ENCODE measurements at places on chromosomes 12 and 14. TPM values are rescaled to one million over a fixed set of nuclear protein-coding genes. Genes with fewer than 3 reads are reported as not detected.

WNT1 gene
- not detected for total RNA-seq

RBMS2 gene
- total RNA-seq, result 58.3 TPM

SLC24A4 gene
- total RNA-seq, result 0.05 TPM

POTEM gene
- total RNA-seq, result not detected

INSM2 gene
- total RNA-seq, result not detected

DNA sequence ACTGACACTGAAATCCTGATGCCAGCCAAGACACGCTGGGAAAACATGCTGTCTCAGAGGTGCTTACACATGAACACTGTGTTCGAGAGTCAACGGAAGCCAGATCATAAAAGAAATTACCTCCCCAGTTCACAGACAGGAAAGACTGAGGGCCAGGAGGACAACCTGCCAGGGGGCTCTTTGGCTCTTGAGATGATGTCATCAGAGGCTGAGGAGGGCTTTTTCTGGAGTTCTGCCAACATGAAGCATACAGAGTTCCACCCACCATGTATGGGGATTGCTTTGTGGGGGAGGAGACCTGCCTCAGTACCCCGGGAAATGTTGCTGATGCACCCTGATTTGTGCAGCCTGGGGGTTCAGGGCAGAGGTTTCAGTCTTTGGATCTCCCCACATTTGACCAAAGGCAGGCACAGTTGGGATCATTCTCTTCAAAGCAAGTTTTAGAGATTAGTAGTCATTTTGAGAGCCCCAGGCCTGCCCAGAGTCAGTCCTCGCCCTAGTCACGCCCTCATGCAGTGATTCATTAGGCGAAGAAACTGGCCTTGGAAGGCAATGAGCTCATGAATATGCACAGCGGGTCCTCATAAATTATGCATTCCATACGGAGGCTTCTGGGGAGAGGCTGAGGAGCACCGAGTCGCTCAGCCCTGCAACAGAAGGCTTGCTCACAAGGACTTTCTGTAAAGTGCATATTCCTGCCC is 34.9 kb upstream of the EML1 start:
- H3K36me3 ChIP-seq, result no peaks in the 10 kb centered on the region
- H3K27me3 ChIP-seq, result no peaks in the 10 kb centered on the region
- DNase-seq, result no peak
- no peak overlapping the region for H3K27ac ChIP-seq
- H3K4me1 ChIP-seq, result peaks cover 22% of the 10 kb centered on the region
- no peak overlapping the region for H3K4me3 ChIP-seq

DNA sequence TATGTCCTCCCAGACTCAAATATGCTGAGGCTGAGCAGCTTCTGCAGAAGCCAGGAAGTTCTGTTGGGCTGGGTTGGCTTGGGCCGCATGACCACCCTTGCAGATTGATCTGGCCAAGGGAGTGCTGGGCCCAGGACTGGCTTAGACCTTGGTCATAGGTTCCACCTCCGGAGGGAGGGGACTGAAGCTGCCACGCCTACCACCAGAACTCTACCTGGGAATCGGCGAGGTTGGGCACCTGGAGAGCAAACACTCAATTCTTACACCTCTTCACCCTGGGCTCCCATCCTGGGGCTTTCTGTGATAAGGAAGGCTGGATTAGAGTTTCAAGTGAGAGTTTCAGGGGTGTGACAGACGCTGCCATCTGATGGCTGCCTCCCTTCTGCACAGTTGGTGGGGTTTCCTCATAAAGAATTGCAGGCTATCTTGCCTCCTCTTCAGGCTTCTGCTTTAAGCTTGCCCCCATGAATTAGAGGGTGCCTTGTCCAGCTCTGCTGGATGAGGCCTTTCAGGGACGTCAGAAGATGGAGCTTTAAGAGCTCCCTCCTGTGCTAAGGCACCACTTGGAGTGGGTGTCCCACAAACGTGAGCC is 5.8 kb downstream of the SLC24A4 start:
- no peaks in the 10 kb centered on the region for H3K27me3 ChIP-seq
- H3K27ac ChIP-seq, result no peak overlapping the region
- DNase-seq, result no peak
- no peak overlapping the region for H3K4me3 ChIP-seq
- no peaks in the 10 kb centered on the region for H3K36me3 ChIP-seq
- H3K4me1 ChIP-seq, result no peaks in the 10 kb centered on the region

DNA sequence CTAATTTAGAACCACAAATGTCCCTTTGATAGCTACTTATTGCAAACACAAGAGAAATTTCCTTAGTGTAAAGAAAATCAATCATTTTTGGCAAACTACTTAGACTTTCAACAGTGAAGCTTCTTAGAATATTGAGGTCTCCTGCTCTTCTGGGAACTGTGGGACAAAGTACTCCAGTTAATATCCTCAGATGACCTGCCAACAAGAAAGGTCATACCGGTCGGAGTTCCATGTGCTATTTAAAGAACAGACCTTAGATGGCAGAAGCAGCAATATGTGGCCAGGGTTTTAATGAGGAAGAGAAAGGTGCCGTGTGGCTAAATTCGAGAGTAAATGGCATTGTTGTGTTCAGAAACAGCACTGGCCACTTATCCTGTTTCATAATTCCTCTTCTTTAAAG is 114.7 kb upstream of the AMIGO2 start:
- H3K4me1 ChIP-seq, result peaks cover 6% of the 10 kb centered on the region
- H3K27ac ChIP-seq, result no peak overlapping the region

- H3K36me3 ChIP-seq, result peaks cover 14% of the 10 kb centered on the region
- no peaks in the 10 kb centered on the region for H3K27me3 ChIP-seq
- no peak overlapping the region for H3K27ac ChIP-seq
- no peak overlapping the region for H3K4me3 ChIP-seq
- DNase-seq, result no peak
Measured at GRCh38 chr12:15984097-15984800, 73.1 kb downstream of the DERA start.

- no peaks in the 10 kb centered on the region for H3K27me3 ChIP-seq
- DNase-seq, result no peak
- no peak overlapping the region for H3K4me3 ChIP-seq
- H3K4me1 ChIP-seq, result peaks cover 11% of the 10 kb centered on the region
- H3K27ac ChIP-seq, result no peak overlapping the region
- no peaks in the 10 kb centered on the region for H3K36me3 ChIP-seq
Measured at GRCh38 chr14:54669721-54670561, 103.0 kb downstream of the SAMD4A start.

DNA sequence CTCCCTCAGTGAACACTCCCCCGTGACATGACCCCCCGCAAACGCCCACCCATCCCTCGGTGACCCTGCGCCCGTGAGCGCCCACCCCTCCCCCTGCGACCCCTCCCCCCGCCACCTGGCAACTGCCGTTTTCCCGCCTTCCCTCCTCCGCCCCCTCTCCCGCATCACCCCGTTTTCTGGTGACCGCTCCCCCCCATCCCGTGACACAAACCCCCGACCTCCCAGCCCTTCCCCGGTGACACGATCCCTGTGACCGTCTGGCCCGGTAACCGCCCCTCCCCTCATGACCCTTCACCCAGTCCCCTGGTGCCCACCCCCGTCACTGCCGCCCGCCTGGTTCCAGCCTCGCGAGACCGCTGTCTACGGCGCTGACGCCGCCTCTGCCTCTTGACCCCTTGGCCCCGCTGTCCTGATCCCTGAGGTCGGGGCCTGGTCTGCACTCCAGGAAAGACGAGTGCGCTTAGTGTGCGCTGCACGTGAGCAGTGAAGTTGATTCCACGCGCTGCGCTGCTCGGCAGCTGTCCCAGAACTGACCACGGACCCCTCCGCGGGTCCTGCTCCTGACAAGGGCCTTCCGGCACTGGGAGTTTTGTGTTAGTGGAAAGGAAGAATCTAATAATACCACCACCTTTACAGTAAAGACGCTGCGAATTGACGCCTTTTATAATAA is 59.4 kb downstream of the DDX51 start:
- no peaks in the 10 kb centered on the region for H3K27me3 ChIP-seq
- DNase-seq, result peak; percentile 44
- no peaks in the 10 kb centered on the region for H3K36me3 ChIP-seq
- peaks cover 10% of the 10 kb centered on the region for H3K4me1 ChIP-seq

GRCh38 chr14:102711207-102711606 is 66.0 kb upstream of the TRAF3 start:
- no peak for DNase-seq
- H3K4me1 ChIP-seq, result no peaks in the 10 kb centered on the region
- H3K4me3 ChIP-seq, result no peak overlapping the region
- no peaks in the 10 kb centered on the region for H3K36me3 ChIP-seq
- H3K27ac ChIP-seq, result no peak overlapping the region

DNA sequence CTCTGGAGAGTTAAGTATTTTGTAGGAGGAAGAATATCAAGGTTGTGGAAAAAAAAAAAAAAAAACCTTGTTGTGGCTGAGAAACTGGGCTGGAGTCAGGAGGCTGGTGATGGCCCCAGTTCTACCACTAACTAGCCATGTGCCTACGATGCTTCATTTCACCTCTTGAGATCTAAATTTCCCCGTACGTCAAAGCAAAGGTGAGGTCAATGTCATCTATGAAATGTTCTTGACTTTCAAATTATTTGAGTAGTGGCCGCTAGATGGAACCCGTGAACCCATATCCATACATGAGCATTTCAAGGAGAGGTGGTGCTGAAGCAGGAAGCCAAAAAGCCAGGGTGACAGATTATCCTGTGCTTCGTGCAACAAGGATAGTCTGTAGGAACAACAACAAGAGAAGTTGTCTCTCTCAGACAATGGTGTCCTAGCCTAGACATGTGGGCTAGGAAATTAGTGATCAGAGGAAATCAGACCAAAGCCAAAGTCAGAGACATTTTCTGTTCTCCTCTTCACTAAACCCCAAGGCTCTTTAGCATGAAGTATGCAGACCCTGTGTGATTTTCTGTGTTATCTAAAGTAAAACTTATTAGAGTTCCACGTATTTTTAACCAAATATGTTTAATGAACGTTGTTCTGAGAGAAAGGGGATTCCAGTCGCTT is 95.5 kb upstream of the ETV6 start:
- H3K4me3 ChIP-seq, result no peak overlapping the region
- H3K4me1 ChIP-seq, result no peaks in the 10 kb centered on the region
- peak; percentile 48 for DNase-seq
- no peak overlapping the region for H3K27ac ChIP-seq

DNA sequence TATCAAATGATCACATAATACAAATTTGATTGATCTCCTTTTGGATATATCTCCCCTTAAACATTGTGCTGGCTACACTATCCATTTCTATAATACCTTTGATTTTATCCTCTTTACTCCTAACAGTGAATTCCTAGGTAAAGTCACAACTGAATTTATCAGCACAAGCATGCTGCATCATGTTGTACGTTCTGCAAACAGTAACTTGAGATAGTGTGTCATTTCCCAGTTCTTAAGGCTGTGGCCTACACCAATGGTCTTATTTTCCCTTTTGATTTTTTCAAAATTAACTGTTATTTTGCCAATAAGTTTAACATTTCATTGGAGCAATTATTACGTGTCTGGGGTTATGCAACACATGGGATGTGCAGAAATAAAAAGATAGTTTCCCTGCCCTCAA is 24.8 kb downstream of the PRKCH start:
- no peaks in the 10 kb centered on the region for H3K36me3 ChIP-seq
- no peak overlapping the region for H3K27ac ChIP-seq
- H3K4me3 ChIP-seq, result no peak overlapping the region
- H3K27me3 ChIP-seq, result no peaks in the 10 kb centered on the region

DNA sequence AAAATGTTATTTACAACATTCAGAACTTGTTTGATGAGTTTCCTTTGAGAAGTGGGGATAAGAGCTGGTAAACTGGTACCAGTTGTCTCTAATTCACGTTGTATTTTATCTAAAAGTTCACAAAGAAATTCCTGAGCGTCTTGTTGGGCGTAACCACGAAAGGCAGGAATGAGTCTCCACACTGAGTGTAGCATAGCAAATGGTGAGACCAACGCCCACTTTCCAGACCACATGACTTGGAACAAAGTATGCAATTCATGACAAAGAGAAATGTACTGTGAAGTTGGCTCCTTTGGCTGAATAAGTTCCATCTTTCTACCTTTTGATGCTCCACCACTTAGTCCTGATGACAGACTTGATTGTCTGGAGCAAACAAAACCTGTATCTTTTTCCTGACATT is 18.4 kb downstream of the USP44 start:
- DNase-seq, result no peak
- H3K4me1 ChIP-seq, result peaks cover 5% of the 10 kb centered on the region
- H3K4me3 ChIP-seq, result no peak overlapping the region
- H3K27me3 ChIP-seq, result no peaks in the 10 kb centered on the region
- no peak overlapping the region for H3K27ac ChIP-seq

DNA sequence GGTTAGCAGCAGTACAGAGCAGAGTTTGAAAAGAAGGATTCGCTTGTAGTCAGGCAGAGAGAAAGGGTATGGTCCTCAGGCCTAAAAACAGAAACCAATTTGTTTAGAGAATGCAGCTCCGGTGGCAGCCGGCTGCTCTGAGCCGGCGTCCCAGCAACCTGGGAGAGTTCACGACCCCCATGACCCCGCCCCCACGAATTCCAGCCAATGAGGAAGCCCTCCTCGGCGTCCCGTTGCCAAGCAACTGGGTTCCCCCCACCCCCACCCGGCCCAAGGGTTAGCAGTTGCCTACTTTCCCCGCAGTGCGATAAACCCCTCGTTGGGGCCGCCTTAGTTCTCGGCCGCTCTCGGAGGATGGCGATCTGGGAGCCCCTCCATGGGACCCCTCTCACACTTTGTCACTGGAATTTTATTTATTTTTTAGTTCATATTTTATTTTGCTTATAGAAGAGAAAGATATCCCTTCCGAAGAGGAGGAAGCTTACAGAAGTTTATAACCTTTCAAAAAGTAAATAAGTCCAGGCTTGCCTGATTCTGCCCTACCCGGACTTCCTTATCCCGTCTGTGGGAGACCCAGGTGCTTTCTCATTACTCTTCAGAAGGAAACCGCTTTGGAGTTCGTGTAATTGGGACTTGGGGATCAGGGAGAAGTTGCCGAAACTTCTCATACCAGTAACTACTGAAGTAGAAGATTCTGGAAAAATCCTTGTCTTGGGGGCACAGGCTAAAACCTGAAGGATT is at the start of gene CCDC60:
TSS of gene CCDC60 (plus strand) at position 300 of the 741 bp plus-strand sequence. CDS start 448 bp downstream, outside the sequence.
- peaks cover 4% of the 10 kb centered on the region for H3K27me3 ChIP-seq
- H3K27ac ChIP-seq, result no peak within 1 kb of the TSS
- H3K36me3 ChIP-seq, result no peaks in the 10 kb centered on the region
- no peak within 1 kb of the TSS for H3K4me3 ChIP-seq

GRCh38 chr14:22997676-22998323 is 12.1 kb downstream of the C14orf93 start:
- no peak overlapping the region for H3K27ac ChIP-seq
- H3K36me3 ChIP-seq, result no peaks in the 10 kb centered on the region
- DNase-seq, result no peak
- H3K4me3 ChIP-seq, result no peak overlapping the region

GRCh38 chr12:85356596-85357385 is 76.8 kb downstream of the ALX1 start:
- no peak overlapping the region for H3K4me3 ChIP-seq
- no peak for DNase-seq
- no peaks in the 10 kb centered on the region for H3K4me1 ChIP-seq
- H3K27me3 ChIP-seq, result no peaks in the 10 kb centered on the region
- H3K27ac ChIP-seq, result no peak overlapping the region
- no peaks in the 10 kb centered on the region for H3K36me3 ChIP-seq

DNA sequence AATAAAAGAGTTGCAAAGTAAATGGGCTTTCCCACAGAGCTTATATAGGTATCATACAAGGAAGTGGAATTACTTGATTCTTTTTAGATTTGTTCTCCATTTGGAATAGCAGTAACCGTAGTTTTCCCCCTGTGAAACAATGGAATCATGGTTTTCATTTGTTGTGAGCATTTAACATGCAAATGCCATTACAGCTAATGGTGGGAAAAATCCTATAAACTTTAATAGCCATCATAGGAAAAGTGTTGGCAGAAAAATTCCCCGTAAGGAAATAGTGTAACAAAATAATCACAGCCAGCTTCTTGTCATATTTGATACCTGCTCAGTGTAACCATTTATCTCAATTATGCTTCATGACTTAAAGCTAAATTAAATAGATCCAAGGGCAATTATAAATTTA is 95.3 kb downstream of the TPH2 start:
- H3K27me3 ChIP-seq, result no peaks in the 10 kb centered on the region
- H3K27ac ChIP-seq, result no peak overlapping the region
- H3K36me3 ChIP-seq, result no peaks in the 10 kb centered on the region
- H3K4me3 ChIP-seq, result no peak overlapping the region
- no peak for DNase-seq

All from thyroid gland (tissue), 4 donors.